ENCODE measurements at places on chromosomes 3 and 15.

DNA sequence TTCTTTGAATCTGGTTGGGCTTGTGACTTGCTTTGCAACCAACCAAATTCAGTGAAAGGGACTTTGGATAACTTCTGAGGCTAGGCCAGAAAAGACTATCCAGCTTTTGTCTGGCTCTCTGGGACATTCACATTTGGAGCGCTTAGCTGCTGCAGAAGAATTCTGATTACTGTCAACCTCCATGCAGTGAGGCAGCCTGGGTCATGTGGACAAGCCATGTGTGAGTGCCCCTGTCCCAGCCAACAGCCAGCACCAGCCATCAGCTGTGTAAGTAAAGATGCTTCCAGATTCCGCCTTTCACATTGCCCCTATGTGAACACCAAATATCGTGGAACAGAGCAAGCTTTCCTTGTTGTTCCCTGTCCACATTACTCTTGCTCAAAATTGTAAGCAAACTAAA, 12.9 kb upstream of the TNFAIP8L3 start:
- no peak for DNase-seq

DNA sequence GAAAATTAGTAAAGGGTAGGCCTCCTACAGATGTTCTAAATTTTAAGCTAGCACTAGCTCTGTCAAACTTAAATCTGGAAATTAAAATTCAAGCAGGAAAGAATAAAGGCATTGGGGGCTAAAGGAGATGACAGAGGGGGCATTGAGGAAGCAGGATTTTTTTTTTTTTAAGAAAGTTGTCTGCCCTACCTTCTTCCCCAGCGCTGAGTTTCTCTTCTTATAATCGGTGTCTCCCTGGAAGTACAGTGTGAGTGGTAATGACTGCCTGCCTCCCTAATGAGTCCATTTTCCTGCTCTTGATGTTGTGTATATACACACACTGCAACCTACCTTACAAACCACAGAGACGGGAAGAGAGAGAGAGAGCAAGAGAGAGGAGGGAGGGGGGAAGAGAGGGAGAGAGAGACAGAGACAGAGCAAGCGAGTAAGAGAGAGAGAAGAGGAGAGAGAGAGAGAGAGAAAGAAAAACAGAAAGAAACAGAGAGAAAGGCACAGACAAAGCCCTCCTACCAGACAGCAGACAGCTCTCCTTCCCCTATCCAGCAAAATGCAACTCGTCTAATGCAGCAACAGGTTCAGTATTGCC, 47.0 kb downstream of the ZBTB20 start:
- no peak for DNase-seq

DNA sequence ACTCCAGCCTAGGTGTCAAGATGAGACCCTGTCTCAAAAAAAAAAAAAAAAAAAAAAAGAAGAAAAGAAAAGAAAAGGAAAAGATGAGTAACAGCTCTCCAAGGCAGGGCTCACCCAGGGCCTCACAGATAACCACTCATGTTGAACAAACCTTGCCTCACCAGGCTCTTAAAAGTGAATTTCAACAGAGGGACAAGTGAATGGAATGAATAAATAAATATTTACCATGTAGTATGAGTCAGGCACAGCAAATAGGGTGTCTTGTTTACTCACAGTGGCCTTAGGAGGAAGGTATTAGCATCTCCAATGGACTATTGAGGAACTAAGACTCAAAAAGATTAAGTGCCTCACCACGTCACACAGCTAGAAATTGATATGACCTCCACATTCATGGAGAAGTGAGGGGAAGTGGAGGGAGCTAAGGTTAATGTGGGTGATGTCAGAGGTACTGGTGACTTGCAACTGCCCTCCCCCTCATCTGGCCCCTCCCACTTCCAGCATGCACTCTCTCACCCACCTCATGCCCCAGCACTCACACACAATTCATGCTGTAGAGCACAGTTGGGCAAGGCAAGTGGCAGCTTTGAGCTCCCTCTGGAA, 255.5 kb downstream of the UACA start:
- DNase-seq, result no peak

DNA sequence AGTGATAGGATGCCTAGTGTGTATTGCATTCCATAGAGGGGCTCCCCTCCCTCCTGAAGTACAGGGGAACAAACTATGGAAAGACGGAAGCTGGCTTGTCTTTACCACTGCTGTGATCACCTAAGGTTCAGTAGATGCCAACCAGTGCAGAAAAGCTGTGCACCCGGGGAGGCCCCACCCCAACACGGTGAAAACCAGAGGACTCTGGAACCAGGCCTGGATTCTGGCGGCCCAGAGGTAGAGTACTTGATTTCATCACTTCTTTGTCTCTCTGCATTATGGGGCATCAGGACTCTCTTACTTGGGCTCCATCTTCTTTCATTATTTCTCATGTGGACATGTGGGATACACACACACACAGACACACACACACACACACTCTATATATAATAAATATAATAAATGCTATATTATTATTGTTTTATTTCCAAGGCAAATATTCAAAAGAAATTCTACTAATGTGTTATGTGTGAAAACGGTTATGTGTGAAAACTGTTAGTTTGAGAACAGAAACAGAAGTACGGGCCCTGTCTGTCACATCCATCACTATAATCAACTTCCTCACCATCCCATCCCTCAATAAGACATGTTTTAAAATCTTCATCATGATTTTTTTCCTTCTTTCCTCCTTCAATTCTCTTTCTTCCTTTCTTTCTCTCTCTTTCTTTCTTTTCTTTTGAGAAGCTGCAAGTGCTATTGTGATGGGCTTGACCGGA, 152.4 kb upstream of the CMC1 start:
- DNase-seq, result no peak

DNA sequence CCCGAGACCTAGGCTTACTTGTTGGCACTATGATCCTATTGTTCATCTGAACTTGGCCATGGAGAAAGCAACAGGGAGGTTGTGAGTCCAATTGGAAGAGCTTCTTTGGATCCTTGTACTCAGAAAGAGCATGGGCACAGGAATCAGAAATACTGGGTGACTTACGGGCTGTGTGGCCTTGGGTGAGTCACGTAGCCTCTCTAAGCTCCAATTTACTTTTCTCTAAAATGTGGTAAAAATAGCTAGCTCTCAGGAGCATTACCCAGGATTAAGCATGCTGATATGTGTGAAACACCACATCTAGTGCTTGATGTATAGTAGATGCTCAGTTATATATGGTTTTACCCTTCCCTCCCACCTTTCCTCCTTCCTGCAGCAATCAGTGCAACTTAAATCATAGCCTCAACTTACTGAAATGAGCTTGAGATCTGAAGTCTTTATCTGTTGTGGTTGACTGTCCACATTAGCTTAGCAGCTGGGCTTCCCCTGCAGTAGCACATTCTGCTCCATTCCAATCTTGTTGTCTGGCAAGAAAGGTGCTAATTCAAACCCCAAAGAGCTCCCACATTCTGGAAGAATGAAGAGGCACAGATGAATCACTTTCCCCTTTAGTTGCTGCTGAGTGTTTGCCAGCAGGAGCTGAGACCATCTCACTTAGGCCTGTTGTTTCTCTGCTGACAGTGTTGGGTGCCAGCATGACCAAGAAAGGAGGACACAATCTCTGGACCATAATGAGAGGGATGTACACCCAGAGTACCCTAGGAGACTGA, 299.1 kb upstream of the TRIM42 start:
- DNase-seq, result no peak

GRCh38 chr15:67836955-67837354, 2.9 kb downstream of the RNU6-1 start:
- no peak for DNase-seq

- no peak for DNase-seq
Observed at GRCh38 chr15:58608129-58608590, 141.3 kb downstream of the ADAM10 start.

GRCh38 chr3:8816106-8816505, 46.7 kb upstream of the OXTR start:
- DNase-seq, result no peak

GRCh38 chr3:158911586-158911985, 109.7 kb downstream of the MFSD1 start:
- no peak for DNase-seq

DNA sequence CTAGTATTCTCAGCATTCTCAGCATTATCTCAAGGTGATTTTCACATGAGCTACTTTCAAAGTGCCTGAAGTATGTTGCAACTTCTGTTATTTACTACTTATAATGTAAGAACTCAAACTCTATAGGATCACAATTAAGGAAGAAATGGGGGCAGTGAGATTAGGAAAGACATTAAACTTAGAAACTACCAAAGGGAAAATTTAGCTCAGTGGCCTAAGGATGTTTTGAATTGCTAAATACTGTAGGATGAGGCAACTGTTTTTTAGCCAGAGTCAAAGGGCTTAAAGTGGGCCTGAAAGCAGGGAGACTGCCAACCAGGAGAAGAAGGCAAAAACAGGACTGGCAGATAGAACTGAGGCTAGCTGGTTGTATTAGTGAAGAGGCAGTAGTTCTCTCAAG, 55.5 kb upstream of the MBNL1 start:
- DNase-seq, result no peak

DNA sequence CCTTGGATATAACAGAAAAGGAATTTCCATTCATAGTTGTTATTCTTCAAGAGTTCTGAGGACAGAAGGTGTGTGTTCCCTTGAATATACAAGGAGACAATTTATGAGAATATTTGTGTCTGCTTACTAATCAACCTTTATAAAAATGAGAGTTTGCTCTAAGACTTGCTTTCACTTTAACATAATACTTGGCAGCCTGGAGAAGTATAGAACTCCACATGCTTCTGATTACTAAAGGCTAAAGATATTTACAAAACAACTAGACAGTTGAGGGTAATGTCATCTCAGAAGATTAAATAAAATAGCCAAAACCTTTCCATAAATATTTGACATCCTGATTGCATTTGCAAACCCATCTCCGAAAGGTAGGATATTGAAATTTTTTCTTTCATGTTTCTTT, 727.1 kb upstream of the NAALADL2 start:
- DNase-seq, result no peak

DNA sequence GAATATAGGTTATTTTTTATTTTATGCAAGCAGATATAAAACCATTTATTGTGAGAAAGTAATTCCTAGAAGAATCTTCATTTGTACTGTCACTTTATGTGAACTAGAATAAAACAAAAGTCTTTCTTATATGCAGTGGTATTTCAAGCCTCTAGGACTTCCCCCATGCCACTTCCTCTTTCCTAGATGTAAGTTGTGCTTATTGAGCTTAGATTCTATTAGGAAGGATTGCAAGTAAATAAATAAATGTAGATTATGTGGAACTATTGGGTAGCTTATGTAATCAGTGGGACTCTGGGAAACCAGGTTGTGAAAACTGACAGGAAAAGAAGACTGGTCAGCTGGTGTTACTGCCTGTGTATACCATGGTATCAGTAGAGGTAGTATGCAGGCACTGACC, 169.7 kb downstream of the RSRC1 start:
- no peak for DNase-seq

GRCh38 chr3:101943029-101943428, 93.7 kb downstream of the NFKBIZ start:
- DNase-seq, result no peak

DNA sequence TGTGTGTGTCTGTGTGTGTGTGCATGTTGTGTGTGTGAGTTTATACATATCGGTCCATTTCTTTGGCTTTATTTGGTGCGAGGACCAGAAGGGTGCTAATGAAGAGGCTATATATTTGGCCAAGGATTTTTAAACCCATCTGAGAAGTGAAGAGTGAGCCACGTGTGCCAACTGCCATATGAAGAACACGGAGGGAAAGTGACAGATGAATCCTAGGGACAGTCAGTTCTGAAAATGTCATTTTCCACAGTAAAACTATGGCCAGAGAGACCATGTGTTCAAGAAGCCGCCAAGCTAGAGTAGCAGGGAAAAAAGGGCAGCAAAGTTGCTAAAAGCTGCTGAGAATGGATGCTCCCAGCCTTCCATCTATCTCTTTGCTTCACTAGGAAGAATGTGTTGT, 297.3 kb upstream of the LMCD1 start:
- DNase-seq, result no peak

- DNase-seq, result no peak
Observed at GRCh38 chr3:54905261-54905888, 22.5 kb downstream of the LRTM1 start.

DNA sequence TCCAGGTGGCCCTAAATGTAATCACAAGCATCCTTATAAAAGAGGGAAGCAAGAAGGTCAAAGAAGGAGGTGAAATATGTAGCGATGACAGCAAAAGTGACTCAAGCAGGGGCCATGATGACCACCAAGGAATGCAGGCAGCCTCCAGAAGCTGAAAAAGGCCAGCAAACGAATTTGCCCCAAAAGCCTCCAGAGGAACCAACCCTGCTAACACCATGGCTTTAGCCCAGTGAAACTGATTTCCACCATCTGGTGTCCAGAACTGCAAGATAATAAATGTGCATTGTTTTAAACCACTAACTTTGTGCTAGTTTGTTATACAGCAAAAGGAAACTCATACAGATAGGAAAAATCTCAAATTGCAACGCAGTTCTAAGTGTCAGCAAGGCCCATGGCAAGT, 23.0 kb upstream of the RBSN start:
- DNase-seq, result no peak

DNA sequence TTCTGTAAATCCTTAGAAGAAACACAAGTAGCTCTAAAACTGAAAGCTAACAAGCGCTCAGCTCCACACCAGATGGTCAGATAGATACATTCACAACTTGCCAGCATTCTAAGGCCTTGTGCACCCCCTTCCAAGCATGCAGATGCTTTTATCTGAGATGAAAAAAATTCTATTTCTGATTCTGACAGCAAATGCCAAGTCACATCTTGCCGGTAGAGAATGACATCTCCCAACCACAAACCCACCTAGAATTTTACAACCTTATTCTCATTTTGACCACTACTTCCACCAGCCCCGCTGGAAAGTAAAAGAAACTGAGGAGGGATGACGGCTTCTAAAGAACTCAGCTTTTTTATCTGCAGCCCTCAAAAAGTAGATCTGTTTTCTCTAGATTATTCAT, 57.7 kb downstream of the SUMF1 start:
- DNase-seq, result no peak

DNA sequence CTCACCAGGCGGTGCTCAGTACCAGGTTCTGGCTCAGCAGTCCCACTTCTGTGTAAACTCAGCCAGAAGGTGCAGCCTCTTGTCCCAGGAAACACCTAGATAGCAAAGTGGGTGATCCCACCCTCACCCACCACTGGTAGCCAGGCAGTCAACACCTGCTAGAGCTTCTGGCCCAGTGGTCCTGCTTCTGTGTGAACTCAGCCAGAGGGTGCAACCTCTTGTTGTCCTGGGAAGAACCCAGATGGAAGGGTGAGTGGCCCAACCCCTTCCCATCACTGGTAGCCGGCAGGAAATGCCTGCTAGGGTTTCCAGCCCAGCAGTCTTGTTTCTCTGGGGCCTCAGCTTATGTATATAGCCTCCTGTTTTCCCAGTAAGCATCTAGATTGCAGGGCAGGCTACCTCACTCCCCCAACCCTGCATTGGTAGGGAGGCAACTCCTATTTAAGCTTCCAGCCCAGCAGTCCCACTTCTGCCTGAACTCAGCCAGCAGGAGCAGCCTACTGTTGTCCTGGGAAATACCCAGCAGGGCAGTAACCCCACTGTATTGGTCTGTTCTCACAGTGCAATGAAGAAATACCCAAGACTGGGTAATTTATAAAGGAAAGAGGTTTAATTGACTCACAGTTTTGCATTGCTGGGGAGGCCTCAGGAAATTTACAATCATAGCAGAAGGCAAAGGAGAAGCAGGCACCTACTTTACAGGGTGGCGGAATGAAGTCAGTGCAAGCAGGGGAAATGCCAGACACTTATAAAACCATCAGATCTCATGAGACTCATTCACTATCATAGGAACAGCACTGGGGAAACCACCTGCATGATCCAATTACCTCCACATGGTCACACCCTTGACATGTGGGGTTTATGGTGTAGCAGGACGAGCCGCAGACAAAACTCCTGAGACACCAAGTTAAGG, 110.6 kb downstream of the DTWD1 start:
- no peak for DNase-seq

- no peak for DNase-seq
Observed at GRCh38 chr15:37824717-37825382, 109.6 kb upstream of the TMCO5A start.

GRCh38 chr15:101492766-101493692, 3.5 kb upstream of the PCSK6 start:
- DNase-seq, result no peak
